ENCODE measurements at places on chromosomes 12 and 14.

- H3K4me3 ChIP-seq = no peak overlapping the region
- H3K36me3 ChIP-seq = no peaks in the 10 kb centered on the region
- peaks cover 5% of the 10 kb centered on the region for H3K4me1 ChIP-seq
- H3K27ac ChIP-seq = no peak overlapping the region
- no peak for DNase-seq
- H3K27me3 ChIP-seq = no peaks in the 10 kb centered on the region
Observed at GRCh38 chr12:11580125-11580751, 69.2 kb upstream of the ETV6 start.

DNA sequence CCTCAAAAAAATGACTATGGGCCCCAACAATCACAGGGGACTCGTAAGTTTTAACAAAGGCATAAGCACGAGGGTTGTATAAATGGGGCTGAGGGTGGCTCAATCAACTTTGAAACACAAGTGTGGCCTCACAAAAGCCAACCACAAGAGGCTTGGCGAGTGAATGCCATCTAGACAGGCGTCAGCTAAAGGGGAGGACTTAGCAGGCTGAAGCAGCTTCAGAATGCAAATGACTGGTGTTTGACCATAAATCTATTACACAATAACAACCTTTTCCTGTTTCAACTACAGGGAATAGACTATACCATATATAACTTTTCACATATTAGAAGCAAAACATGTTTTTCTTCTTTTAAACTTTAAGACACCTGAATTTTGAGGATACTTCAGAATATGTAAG is 777.9 kb downstream of the FSCB start:
- H3K4me1 ChIP-seq = no peaks in the 10 kb centered on the region
- no peaks in the 10 kb centered on the region for H3K27me3 ChIP-seq
- no peak overlapping the region for H3K4me3 ChIP-seq
- no peak for DNase-seq

DNA sequence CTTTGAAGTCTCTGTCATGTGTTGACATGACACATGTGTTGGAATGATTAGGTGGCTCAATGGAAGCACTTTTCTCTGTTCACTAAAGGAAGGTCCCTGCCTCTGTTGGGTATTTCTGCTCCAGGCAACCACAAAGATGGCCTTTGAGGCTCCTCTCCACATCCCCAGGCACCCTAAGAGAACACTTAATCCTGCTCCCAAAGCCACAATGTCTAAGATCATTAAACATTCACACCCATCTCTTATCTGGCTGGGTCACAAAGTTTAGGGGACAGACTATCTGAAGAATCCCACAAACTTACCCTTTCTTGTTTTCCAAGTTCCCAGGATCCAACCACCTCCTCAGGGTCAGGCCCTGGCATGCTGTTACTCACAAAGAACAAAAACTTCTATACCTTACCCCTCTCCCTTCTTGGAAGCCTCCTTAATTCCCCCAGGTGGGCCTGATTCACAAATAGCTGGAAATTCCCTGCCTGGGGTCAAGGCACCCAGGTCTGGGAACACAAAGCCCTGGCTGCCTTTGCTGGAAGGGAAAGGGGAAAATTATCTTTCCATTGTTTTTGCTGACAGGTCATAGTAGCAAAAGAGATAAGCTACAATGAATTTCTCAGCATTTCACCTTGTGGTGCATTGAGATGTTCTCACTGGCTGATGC is 333.7 kb downstream of the PCNX1 start:
- no peaks in the 10 kb centered on the region for H3K4me1 ChIP-seq
- H3K36me3 ChIP-seq = no peaks in the 10 kb centered on the region
- DNase-seq = no peak
- no peak overlapping the region for H3K27ac ChIP-seq

DNA sequence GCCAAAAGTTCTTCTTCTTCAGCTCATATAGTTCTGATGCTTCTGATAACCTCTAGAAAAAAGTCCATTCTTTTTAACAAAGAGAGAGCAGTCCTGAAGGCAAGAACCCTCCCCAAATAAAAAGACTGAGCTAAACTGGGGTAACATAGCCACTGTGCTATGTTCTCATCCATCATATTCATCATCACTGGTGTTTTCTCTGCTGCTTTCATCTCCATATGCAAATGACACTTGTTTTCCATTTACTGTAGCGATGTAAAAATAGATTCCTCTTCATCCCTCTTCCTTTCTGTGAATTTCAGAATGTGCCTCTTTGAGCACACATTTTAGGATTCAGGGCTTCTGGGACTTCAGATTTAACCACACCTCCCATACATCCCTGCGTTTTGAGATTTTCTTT is 44.9 kb downstream of the GSC start:
- H3K4me3 ChIP-seq = no peak overlapping the region
- no peak overlapping the region for H3K27ac ChIP-seq
- DNase-seq = no peak
- H3K27me3 ChIP-seq = no peaks in the 10 kb centered on the region
- no peaks in the 10 kb centered on the region for H3K4me1 ChIP-seq
- H3K36me3 ChIP-seq = no peaks in the 10 kb centered on the region

Data from spleen (tissue), 13 donors.